ENCODE measurements at places on chromosomes 11 and 22.

DNA sequence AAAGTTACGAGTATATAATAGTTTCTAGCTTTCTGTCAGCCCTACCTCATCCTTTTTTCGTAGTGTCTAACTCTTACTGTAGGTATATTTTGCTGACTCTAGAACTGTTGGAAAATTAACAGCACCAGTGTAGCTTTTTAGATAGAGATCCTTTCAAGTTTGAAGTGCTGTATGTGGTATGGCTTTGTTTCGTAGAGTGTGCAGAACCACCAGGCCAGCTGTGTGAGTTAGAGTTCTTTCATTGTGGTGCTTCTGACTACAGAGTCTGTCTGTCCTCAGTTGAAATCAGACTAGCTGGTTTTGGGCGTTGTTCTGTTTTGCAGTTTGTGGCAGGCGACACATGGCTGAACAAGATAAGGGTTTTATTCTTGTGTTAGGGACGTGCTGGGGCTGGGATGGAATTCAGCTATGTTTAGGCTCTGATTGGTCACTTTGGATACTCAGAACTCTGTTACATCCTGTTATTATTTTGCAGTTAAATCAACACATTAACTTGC lies 3.2 kb downstream of the ARHGEF12 start:
- DNase-seq: no peak

DNA sequence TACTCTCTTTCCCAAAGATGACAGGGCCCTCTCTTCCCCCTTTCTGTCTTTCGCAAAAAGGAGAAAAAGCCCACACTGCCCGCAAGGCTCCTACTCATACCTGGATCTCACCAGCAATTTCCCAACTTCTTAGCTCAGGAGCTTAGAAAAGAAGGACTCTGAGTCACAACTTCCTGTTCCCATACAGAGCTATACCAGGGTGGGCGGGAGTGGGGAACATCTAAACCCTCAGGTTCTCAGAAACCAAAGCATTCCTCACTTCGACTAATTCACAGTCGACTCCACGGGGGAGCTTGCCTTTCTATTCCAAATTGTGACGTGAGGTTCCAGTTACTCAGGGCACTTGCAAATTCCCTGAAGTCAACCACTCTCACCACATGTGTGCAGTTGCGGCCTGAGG lies 61.9 kb downstream of the MTNR1B start:
- no peak for DNase-seq

- no peak for DNase-seq
These were observed 395.0 kb upstream of the CCDC90B start for GRCh38 chr11:83681031-83681781.

DNA sequence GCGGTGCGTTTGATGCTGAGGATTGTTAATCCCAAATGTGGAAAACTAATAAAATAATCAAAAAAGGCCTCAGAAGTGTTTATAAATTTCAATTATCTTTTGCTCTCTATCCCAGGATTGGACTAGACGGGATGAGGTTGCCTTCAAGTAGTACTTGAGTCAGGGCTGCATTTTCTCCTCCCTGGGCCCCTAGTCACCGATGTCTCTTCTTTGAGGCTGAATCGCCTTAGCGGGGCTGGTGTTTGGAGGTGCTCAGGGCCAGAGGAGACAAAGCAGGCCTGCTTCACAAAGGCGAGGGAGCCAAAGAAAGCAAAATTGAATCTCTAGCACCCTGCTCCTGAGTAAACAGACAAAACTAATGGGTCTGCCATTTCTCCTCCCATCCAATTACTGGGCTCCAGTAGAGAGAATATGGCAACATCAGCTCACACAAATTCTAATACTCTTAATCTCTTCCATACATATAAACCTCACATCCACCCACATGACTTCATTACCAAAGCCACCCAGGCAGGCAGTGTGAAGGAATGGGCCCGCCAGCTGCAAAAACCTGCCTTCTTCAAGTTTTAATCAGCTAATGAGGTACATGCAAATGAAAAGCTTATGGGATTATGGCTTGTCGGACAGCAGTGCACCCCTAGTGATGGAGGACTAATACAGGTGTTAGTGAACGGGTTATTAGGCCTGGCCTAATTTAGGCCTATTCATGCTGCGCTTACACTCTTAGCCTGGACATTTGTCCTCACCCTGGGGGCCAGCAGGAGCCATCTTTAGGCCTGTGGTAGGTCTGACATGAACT lies 52.7 kb upstream of the HTATIP2 start:
- no peak for DNase-seq

DNA sequence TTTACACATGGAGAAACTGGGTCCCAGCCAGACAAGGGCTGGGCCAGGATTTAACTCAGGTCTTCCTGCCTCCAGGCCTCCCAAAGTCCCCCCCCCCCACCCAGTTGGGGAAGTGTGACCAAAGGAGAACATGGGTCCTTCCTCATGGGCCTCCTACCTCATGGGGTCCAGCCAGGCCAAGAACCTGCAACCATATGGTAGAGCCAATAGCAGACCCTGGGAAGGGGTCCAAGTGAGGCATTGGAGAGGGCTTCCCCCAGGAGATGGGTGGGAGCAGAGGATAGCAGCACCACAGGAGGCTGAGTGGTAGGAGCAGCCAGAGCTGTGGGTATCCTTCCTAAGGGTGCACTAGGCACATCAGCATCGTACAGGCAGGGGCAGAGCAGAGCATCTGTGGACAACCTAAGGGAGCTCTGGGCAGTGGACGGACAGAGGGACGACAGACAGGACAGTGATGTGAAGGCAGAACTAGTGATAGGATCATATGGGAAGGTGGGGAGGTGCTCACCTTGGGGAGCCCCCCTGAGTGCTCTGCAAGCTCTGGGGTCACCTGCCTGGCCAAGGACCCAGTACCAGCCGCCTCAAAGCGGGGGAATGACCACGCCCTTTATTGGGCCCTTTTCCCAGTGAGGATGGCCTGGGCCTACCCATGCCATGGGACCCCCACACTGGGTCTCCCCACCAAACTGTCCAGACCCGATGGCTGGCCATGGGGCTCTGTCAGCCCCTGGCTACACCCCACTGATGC lies 4.5 kb downstream of the ARVCF start:
- DNase-seq: no peak

- no peak for DNase-seq
These were observed 27.5 kb downstream of the SAA4 start for GRCh38 chr11:18209058-18209457.

GRCh38 chr11:122305426-122306320 lies 189.7 kb upstream of the BLID start:
- no peak for DNase-seq

DNA sequence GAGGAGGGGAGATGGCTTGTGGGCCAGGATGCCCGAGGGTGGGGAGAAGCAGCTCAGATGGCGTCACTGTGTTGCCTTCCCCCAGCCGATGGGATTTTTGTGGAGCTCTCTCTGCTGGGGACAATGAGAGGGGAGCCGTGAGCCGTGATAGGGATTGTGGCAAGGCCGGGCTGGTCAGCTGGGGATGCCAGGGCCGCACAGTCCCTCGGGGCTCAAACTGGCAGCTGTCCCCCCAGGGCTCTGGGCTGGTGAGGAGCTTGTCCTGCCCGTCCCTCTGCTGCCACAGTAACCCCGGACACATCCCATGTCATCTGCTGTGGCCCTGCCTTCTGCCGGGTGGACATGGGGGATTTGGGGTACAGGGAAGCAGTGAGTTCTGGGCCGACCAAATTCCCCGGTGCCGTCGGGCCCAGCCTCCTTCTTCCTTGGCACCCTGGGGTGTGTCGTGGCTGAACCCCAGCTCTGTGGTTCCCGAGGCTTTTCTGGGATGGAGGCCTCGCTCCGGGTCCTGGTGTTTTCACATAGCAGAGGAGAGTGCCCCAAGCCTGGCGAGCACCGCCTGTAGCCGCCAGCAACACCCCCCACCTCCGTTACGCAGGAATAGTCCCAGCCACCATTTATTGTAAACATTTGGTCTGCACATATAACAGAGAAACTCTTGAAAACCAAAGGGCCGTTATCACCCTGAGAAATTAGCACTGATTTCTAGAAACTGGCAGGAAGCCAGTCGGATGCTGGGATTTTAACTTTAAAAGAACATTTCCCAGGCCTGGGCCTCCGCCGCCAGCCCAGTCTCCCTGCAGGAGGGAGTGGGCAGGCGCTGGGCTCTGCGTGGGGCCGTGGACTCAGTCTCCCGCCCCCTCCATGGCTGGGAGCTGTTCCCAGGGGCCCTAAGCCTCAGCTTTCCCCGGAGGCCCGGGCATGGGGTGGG lies 9.9 kb downstream of the BRSK2 start:
- no peak for DNase-seq

GRCh38 chr11:16788141-16789062 lies 50.0 kb downstream of the C11orf58 start:
- DNase-seq: peak; percentile 32

DNA sequence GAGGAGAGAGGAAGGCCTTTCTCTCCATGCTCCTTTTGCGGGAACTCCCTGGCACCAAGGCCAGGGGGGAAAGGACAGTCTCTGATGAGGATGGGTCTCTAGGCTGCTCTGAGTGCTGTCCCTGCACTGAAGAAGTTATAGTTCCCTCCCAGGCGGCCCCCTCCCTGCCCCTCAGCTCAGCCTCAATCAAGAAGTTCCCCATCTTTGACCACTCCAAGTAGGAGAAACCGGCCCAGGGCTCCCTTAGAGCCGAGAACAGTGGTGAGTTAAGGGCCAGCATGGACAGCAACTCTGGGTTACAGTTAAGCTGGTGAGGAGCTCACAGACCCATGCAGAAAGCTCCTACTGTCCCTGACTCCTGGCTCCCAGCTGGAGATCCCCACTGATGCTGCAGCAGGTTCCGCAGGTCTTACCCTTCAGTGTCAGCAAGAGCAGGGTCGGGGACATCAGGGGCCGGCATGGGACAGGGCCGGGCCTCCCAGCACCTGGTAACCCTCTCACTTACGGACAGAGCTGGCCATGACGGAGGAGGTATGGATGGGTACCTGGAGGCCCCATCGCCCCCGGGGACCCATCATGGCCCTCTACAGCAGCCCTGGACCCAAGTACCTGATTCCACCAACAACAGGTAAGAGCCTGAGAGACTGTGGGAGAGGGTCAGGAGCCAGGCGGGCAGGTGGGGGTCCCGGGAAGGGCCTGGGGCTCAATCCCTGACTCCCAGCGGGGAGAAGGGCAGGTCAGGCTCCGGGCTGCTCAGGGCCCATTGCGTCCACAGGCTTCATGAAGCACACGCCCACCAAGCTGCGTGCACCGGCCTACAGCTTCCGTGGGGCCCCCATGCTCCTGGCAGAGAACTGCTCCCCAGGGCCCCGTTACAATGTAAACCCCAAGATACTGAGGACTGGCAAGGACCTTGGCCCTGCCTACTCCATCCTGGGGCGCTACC lies 4.2 kb downstream of the SCGB1C1 start:
- no peak for DNase-seq

GRCh38 chr11:62416596-62416995 lies 2.2 kb upstream of the SCGB1A1 start:
- DNase-seq: no peak

DNA sequence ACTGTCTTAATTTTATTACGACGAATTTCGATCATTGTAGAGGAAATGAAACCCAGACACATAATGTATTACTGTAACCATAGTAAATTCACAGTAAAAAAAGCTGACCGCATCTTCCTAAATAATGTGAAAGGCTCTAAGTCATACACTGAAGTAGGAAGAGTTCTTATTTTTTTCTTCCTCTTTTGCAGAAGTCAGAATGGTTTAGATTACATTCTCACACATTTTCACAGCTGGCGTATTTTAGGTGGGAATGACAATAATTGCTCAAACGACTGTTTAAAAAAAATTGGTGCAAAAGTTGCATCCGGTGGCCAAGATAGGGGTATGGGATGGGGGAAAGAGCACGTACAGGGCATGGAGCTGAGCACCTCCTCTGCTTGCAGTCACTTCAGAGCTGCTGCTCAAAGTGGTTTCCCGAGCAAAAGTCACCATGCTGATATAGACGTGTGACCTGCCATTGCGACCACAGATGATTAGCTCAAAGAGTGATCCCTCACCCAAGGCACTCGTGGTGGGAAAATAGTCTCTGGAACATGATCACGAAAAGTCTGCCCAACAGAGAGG lies 35.3 kb downstream of the MMP13 start:
- DNase-seq: no peak

GRCh38 chr11:72379384-72380131 lies 54.8 kb downstream of the CLPB start:
- DNase-seq: no peak

GRCh38 chr11:45233121-45233803 lies 52.9 kb downstream of the SYT13 start:
- peak; percentile 52 for DNase-seq

- DNase-seq: no peak
These were observed 25.7 kb upstream of the CHKA start for GRCh38 chr11:68146704-68147474.

DNA sequence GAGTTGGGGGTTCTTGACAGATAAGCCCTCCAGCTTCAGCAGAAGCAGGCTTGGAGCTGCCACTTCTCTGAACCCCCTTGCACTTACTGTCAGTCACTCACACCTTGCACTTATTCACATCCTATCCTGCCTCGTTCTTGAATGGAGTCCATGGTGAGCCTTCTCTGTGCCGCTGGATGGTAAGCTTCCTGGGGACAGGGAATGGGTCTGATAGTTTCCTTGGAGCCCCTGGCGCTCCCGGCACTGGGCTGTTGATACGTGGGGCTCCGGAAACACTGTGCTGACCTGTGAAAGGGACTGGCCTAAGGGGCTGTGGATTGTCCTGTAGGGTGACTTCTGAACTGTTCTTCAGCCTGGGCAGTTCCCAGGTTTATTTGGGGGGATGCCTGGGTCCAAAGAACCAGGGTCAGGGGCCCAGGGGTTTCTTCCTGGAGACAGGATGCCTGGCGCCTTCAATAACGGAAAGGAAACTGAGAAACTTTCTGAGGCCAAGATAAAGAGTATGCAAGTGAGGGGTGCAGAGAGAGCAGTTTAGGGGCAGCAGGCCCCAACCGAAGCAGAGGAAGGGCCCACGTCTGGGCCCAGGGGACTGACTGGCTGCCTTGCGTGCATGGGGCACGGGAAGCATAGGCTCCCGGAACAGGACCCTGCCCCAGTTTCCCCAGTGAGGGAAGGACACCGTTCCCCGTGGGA lies 709 bp upstream of the ST3GAL4 start:
- no peak for DNase-seq

DNA sequence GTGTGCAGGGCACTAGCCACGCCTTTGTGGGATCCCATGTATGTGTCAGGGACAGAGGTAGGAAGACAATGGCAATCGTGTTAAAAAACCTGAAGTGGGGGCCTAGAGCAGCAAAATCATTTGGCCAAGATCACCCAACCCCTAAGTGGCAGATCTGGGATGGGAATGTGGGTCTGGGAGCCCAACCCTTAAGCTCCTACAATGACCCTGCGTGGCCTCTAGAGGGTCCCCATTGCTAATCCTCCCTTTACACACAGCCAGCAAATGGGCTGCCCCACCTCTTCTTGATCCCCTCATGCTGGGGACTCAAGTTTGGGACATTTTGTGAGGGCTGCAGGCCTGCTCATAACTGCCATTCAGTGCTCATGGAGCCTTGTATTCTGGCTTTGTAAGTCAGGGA lies 73.2 kb upstream of the SUSD2 start:
- no peak for DNase-seq

DNA sequence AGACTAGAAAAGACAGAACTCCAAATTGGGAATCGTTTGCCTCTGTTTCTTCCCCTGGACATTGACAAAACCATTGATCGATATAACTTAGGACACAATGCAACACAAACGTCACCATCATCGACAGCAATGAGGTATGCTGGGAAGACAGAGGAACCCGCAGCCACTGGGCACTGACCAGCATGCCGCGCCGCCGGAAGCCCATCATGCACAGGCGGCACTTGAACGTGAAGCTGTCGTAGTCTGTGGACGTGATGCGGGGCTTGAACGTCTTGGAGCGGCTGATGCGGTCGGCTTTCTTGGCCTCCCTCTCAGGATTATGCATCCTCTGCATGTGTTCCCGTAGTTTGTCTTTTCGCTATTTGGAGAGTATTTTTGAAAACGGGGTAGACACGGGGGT lies 23.0 kb upstream of the NFRKB start:
- DNase-seq: no peak
